Activated CD8-positive, alpha-beta memory T cell treated with anti-CD3 and anti-CD28 coated beads for 1 hour (primary cell): ENCODE measurements at places on chromosomes 1 and 21.

- no peak for DNase-seq
Measured at GRCh38 chr1:98126740-98127139, 205.9 kb upstream of the DPYD start.

GRCh38 chr1:182003953-182004586 lies 57.4 kb downstream of the ZNF648 start:
- DNase-seq: no peak

- no peak for DNase-seq
Measured at GRCh38 chr1:160375788-160376524, 9.1 kb downstream of the NHLH1 start.

GRCh38 chr1:222632749-222633148 lies 14.9 kb downstream of the MIA3 start:
- no peak for DNase-seq

DNA sequence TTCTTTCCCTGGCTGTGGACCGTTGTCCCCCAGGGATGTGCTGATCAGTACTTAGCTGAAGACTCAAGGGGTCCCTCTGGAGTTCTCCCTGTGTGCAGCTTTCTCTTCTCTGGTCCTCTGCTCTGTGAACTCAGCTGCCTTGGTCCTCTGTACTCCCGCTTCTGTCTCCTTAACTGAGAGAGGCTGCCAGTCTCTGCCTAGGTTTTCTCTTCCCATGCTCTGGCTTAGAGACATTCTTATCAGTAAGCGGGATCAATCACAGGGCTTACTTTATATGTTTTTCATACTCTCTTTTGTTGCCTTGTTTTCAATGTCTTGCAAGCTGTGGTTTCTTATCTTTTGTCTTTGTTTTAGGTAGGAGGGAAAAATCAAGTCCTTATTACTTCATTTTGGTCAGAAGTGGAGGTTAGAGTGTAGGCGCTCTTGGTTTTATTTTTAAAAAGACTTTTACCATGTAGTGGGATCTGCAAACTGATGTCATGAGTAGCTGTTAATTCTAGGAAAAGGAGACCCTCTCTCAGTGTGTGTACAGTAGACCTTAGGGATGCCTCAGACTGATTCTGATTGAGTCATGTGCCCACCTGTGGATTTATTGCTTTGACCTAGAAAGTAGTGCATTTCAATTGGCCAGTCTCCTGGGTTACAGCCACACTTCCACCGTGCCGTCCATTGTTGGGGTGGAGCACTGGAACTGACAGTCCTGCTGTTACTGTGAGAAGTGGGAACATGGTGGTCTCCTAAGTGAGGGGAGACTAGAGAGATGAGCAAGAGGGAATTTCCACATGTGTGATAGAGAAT lies 46.6 kb downstream of the TTC3 start:
- DNase-seq: no peak
